ENCODE measurements at places on chromosomes 3 and 15.

- peak; percentile 69 for DNase-seq
Observed at GRCh38 chr15:75455424-75455981, 4.0 kb upstream of the SIN3A start.

GRCh38 chr15:76492538-76492937 is 156.0 kb downstream of the ISL2 start:
- DNase-seq: no peak

DNA sequence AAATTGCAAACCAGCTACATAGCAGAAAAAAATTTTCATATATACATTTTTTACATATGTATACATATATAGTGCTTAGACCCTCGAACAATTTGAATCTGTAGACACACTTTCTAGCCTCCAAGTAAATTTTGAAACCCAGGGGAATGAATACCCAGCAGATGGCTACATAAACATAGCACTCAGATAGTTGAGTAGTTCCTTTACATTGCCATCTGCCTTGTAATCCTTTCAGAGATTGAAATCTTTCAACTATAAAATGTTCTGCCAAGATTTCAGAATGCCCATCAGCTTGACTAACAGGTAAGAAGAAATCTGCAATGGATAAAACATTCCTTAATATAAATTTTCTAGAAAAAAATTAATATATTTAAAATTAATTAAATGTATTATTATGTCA is 1333.5 kb upstream of the CADM2 start:
- DNase-seq: no peak

GRCh38 chr15:99614749-99615288 is 49.0 kb downstream of the MEF2A start:
- DNase-seq: no peak
